ENCODE measurements at places on chromosomes 13 and 19.

DNA sequence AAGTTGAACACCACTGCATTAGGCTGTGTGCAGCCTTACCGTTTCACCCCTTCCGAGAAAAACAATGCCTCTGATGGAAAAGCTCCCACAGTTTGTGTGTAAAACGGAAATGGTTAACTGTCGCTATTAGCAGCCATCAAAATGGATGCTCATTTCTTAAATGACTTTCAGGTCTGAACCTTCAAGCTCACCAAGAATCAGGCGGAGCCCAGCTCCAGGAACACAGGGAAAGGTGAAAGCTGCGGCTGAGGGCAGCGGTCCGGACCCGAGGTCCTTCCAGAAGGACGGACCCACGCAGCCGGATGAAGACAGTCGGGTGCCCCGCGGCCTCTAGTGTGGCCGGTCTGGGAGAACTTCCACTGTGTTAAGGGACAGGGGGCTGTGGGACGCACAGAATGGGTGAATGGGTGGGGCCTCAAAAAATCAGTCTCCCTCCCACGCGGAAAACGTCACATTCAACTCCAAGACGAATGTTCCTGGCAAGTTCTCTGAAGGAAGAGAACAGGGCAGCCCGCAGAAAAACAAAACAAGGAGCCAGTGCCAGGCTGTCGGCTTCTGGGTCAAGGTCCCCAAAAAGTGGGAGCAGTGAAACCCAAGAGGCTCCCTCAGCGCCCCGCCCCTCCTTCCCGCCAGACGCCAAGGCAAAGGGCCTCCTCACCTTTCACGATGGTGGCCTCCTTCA, 4.9 kb downstream of the IRS2 start:
- DNase-seq: no peak

- DNase-seq: no peak
These were observed 73.0 kb downstream of the NALCN start for GRCh38 chr13:101343128-101343787.

GRCh38 chr13:22232186-22232585, 561.3 kb downstream of the FGF9 start:
- DNase-seq: no peak

GRCh38 chr19:37007587-37008220, 70.5 kb upstream of the ZNF420 start:
- peak; percentile 16 for DNase-seq

- DNase-seq: no peak
These were observed 800.2 kb downstream of the EFNB2 start for GRCh38 chr13:105735281-105735680.

- no peak for DNase-seq
These were observed 590.2 kb upstream of the SPRY2 start for GRCh38 chr13:80931118-80931517.

- DNase-seq: no peak
These were observed 64.7 kb downstream of the RNASEH2B start for GRCh38 chr13:50974268-50974667.

GRCh38 chr19:36775768-36776167, 3.2 kb upstream of the ZNF850 start:
- DNase-seq: no peak

Measured in stimulated activated CD4-positive, alpha-beta T cell treated with anti-CD3 and anti-CD28 coated beads, Interleukin-15, amount 100 ng/mL, for 48 hours (primary cell).